Stimulated activated CD8-positive, alpha-beta memory T cell treated with anti-CD3 and anti-CD28 coated beads, Interleukin-7, amount 100 ng/mL, for 48 hours (primary cell): ENCODE measurements at places on chromosomes 1 and 21.

- peak; percentile 23 for DNase-seq
These were observed 9.8 kb upstream of the CDC20 start for GRCh38 chr1:43348809-43349593.

GRCh38 chr1:44785501-44786137 is 2.4 kb downstream of the BEST4 start:
- DNase-seq = no peak

DNA sequence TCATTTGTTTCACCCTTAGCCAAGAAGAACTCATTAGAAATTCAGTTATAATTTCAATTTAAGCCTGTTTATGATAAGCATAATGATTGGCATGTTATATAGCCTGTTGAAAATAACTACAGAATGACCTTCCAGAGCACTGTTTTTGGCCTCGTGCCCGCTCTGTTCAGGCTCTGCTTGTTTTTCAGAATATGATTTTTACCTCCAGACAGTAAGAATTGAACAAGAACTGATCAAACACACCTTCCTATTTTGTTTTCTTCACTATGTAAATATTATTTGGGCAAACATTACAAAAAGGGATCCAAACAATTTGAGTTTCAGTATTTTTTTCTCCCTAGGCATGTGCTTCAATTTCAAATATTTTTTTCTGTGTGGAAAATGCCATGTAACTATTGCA is 48.1 kb upstream of the ANGPTL1 start:
- no peak for DNase-seq

DNA sequence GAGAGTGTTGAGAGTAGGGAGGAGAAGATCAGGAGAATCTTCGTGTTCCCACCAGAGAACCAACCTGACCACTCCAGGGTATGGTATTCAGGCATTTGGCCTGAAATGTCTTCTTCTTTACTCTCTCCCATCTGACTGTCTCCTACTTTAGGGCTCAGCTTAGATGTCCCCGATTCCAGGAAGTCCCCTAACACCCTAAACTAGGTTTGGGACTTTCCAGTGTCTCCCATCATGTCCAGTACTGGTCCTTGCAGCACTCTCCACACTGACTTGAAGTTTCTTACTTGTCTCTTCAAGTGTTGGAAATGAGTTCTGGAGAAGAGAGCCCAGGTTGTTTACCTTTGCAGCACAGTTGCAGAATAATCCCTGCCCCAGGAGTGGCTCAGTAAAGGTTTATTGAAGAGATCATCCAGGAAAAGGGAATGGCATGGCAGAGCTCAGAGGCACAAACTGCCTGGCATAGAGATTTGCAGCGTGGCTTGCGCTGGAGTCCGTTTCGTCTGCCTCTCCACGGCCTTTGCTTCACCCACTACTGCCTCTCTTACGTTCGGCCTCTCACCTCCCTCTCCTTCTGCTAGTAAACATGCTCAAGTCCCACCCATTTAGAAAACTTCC is 6.2 kb upstream of the ELK4 start:
- DNase-seq = no peak

DNA sequence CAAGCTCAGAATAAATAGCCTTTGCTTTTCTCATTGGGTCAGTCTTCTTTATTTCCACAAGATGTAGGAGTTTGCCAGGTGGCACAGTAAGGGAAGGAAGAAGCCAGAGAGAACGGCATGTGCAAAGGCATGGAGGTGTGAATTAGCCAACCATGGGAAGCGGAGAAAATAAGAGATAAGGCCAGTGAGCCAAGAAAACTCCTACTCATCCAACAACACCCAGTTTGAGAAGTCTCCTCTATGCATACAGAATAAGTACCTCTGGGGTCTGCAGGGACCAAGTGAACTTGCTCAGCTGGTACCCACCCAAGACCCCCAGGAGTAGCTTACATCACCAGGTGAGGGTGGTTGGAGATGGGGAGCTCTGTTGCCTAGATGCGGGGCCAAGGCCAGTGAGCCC is 66.7 kb downstream of the TAS1R2 start:
- no peak for DNase-seq

- DNase-seq = no peak
These were observed 29.1 kb upstream of the SEC16B start for GRCh38 chr1:177998696-177999631.

DNA sequence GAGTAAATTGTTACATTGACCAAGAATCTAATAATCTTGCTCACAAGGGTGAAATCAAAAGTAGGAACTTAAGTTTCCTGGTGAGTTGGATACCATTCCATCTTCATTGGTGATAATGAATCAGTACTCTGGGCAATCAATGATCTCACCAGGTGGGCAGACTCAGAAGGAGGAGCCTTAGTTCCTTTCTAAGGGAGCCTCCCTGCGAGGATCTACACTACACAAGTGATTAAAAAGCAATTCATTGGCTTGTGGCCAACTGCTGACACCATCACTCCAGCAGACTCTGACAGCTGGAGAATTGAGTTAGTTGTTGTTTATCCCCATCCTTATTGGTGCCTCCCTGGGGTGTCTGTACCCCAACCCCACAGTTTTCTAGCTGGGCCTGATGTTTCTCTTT is 84.1 kb upstream of the VANGL1 start:
- no peak for DNase-seq

DNA sequence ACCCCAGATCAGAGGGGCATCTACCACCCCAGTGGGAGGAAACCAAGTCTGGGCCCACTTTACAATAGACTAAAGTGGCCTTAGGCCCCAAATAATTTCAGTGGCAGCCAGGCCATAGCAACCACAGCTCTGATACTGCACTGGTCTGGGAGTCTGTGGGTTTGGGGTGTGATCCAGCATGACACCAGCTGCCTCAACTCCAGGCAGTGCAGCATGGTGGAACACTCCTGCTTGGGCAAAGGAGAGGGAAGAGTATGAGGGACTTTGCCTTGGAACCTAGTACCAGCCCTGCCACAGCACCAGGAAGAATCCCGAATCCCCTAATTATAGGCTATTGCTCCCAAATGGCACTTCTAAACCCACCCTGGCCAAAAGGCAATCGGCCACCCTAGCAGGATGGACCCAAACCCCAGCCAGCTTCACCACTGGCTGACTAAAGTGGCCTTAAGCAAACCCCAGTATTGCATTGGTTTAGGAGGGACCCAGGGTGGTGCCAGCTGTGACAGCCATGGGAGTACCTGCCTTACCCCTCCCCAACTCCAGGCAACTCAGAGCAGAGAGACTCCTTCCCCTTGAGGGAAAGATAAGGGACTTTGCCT is 47.1 kb downstream of the PACC1 start:
- DNase-seq = no peak

DNA sequence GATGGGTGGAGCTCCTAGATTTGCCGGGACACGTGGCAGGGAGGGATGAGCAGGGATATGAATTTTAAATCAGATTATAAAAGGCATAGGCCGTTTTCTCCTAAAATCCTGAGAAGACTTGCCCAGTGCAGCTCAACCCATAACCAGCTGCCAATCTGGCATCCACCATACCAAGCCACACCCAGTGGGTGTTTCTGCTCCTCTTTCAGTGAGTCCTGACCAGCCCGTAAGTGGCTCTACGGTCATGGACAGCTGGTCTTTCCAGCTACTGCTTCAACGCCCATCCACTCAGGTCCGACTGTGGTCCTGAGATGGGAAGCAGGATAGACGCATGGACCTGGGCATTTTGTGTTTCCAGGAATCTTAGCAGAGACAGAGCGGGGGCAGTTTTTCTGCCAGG is 107.2 kb downstream of the LAMC2 start:
- no peak for DNase-seq

- no peak for DNase-seq
These were observed 126.6 kb upstream of the BEND5 start for GRCh38 chr1:48903291-48903690.
